Stimulated activated CD4-positive, alpha-beta T cell treated with anti-CD3 and anti-CD28 coated beads, Interleukin-12 subunit alpha, Interleukin-12 subunit beta, amount 100 ng/mL, for 24 hours (primary cell): ENCODE measurements at places on chromosomes 1 and 21.

DNA sequence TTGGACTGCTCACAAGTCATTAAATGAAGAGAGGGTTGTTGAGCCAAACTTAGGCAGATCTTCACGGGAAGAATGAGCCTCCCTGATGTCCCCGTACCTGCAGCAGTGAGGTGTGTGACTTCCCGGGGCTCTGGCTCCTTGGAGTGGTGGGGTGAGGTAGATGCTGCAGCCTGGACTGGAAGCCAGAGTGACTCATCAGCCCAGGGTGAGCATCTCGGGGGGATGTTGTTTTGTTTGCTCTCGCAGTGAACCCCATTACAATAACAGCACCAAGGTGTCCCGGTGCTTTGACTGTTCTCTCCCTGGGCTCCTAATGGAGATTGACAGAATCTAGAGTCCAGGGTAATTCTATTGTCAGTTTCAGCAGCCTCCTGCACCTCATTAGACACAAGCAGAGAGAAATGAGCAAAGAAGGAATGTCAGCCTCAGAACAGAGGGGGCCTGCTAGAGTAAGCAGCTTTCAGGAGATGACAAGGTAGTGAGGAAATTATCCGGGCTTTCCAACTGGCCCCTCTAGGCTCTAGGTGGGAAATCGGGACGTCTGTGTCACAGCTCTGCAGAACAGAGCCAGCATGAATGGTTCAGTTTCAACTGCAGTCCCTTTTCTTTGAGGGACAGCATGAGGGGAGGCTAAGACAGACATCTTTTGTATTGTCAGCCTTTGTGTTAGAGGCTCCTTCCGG lies 36.0 kb upstream of the LRRN2 start:
- DNase-seq = no peak

DNA sequence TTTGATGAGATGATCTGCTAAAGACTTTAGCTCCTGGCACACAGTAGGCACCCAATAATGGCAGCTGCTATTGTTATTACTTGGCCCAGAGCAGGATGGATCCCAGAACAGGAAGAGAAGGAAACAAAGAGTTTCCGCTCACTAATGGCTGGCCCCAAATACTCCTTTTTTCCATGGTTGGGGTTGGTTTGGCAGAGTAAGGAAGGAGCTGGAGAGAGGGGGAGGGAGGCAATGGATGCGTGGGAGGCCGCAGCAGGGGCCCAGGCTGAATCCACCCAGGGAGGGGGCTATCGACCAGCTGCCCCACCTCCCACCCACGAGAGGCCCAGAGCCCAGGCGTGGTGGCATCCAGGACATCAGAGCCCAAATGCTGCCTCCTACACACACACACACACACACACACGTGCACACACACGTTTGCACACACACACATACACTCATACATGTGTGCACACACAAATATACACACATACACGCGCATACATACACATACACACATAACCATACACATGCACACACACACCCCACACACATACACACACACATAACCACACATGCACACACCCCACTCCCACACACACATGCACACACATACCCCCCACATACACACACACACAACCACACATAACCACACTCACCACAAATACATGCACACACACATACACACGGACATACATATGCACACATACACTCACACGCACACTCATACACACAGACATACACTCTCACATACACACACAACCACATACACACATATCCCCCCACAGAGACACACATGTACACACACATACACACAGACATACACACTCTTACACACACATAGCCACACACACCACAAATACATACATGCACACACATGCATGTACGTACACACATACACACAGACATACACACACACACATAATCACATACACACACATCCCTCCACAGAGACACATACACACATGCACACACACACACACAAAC lies 25.2 kb downstream of the C1QB start:
- no peak for DNase-seq

DNA sequence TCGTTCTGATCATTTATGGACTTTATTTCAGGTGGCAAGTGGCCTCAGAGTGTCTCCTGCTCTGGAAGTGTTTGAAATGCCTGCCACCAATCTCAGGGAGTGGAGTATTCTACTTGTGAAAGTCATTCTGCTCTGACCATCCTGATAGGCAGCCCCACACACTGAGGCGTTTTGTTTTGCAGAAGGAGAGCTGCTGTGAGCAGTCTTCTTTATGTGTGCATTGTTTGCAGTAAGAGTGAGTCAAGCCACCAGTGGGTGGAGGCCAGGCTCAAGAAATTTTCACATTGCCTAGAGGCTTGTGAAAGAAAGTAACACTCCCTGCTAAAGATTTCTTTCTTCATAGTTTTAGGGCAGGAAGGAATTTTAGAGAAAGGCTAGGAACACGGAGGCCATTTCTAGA lies 204.4 kb downstream of the SLC35F3 start:
- DNase-seq = no peak

DNA sequence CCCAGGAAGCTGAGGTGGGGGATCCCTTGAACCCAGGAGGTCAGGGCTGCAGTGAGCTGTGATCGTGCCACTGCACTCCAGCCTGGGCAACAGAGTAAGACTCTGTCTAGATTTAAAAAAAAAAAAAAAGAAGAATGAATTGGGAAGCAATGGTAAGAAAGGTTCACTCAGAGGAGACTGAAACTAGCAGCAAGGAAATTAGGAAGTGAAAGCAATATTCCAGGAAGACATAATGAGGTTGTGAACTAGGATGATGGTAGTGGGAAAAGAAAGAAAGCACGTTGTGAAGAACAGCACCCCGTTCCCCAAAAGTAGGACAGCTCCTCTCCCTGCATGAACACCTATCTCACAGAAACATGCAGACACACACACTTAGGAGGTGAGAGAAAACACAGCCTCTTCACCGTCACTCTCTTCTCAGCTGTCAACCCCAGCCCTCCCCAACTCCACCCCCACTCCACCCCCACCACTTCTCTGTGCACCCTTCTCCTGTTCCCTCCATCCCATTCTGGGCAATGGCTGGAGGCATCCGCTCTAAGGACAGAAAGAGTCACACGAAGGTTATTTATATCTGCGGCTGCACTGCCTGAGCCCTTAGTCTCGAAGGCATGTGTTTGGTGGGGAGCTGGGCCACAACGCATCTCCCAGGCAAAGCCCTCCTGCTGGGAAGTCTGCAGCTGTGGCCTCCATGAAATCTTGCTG lies 101.8 kb upstream of the LPGAT1 start:
- DNase-seq = no peak

- DNase-seq = no peak
Observed at GRCh38 chr1:205561501-205562203, 57.2 kb downstream of the CDK18 start.

DNA sequence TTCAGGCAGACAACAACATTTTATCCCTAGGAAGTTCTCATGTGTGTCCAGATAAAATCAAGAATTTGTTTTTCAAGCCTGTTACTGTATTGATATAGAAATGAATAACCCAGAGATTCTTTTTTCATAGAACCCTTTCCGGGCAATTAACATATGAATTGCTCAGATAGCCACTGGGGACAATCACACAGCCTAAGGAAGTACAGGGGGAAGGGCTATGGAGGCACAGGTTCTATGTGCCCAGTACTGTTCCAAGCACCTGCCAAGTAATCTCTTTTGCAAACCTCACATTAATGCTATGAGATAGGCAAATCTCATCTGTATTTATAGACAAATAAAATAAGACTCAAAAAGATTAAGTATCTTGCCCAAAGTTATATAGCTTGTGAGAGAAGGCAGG lies 84.9 kb downstream of the NTNG1 start:
- DNase-seq = no peak

DNA sequence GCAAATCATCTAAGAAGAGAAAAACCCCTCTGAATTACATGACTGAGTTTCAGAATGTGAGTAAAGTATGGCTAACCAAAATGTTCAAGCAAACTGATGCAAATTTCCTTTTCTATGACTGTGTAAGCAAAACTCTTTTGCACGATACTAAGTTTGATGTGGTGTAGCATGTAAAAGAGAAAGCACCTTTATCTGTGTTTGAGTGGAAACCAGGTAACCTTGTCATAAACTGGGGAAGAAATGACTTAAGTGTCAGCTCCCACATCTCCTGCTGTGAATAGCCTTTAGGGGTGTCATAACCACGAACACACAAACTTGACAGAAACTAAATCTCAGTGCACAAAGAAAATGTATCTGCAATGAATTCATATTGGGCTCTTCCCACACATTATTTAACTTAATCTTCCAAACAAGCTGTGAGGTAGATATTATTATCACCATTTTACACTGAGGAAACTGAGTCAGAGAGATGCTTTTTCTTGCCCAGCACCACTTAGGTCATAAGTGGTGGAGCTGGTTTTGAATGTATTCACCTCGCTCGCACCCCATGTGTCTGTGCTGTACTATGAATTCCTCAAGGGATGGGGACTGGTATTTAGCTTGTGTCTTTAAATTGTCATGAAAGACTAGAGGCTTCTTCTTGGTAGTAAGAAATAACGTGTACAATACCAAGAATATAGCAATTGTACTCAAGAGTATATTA lies 32.9 kb upstream of the IL12RB2 start:
- DNase-seq = no peak

GRCh38 chr1:167450843-167451242 lies 67.5 kb downstream of the CD247 start:
- no peak for DNase-seq

DNA sequence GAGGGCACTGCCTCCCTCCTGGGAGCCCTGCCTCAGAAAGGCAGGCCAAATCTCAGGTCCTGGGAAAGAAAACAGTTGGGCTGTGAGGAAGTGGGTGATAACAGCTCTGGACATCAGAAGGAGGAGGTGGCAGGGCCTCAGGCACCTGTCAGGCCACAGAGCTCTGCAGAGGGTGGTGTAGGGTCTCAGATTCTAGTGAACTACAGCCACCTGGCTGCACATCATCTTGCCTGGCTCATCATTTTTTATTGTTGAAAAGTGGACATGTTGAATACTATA lies 15.3 kb upstream of the ZNF678 start:
- DNase-seq = no peak
